Stimulated activated CD4-positive, alpha-beta T cell treated with anti-CD3 and anti-CD28 coated beads, Interleukin-2, amount 100 ng/mL, for 48 hours (primary cell): ENCODE measurements at places on chromosomes 3 and 15.

GRCh38 chr3:123439806-123440580 is 8.9 kb downstream of the ADCY5 start:
- no peak for DNase-seq

DNA sequence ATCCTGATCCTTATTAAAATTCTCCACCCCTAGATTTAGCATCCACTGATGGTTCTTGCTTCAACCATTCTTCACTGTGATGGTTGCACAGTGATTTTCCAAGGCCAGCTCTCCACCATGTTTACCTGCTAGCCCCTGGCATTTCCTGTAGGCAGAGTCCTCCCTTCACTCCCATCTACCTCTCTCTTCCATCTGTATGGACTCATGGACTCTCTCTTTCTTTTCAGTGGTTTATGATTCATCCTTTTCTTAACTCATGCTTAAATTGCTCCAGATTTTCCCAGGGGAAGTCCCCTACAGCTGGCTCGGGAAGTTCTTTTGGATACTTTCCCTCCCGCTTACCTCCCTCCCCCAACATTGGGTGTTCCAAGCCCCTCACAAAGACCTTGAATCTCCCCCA is 18.7 kb downstream of the TGM4 start:
- no peak for DNase-seq

DNA sequence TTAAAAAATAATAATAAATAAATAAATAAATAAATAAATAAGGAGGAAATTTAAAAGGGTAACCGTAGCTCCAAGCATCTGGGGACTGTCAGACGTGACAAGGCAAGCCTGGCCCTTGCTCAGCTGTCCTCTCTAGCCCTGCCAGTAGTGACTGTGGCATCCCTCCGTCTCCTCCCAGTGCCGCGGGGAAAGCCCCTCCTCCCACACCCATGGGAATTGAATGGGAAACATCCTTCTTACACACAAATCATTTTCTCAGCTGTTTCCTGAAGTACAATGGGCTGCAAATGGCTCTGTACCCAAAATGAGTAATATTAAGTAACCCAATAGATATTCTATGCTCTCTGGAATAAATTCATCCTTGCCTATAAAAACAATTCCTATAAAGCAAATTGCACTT is 101.6 kb upstream of the RAD18 start:
- DNase-seq = no peak

- DNase-seq = no peak
Observed at GRCh38 chr3:103181160-103181559, 746.3 kb downstream of the ZPLD1 start.

- no peak for DNase-seq
Observed at GRCh38 chr15:58243070-58243469, 104.9 kb downstream of the AQP9 start.

- DNase-seq = no peak
Observed at GRCh38 chr3:194374935-194375334, 5.4 kb upstream of the LRRC15 start.
